ENCODE measurements at places on chromosomes 6 and 20.
A peak's percentile ranks its signal among the peaks of the same experiment; 100 is the strongest.

DNA sequence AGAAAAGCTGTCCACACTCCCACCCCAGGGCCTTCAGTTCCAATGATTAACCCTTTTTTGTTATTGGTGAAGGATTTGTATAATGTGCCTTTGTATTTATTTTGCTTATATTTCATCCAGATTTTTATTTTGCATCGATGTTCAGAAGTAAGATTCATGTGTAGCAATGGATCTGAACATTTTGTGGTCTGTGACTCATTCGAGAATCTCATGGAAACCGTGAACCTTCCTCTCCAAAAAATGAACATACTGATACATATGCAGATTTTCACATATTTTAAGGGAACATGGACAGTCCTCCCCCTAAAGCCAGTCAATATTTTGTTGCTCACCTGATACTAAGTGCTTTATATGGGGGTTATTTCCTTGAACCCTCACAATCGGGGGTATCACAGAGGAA lies 421.8 kb upstream of the SOX4 start:
- DNase-seq: no peak

GRCh38 chr20:46031701-46032254 lies 2.8 kb downstream of the SLC12A5 start:
- no peak for DNase-seq

- DNase-seq: peak; percentile 84
These were observed at the start of gene KIZ for GRCh38 chr20:21125849-21126580. Gene KIZ (plus strand): TSS chr20:21126082. CDS start chr20:21126116, 34 bp downstream.

GRCh38 chr6:112752305-112752704 lies 405.2 kb downstream of the RFPL4B start:
- peak; percentile 65 for DNase-seq

GRCh38 chr6:73174646-73175045 lies 50.6 kb downstream of the KHDC1L start:
- DNase-seq: no peak

GRCh38 chr6:56850626-56851025 lies 104.3 kb upstream of the BEND6 start:
- DNase-seq: no peak

DNA sequence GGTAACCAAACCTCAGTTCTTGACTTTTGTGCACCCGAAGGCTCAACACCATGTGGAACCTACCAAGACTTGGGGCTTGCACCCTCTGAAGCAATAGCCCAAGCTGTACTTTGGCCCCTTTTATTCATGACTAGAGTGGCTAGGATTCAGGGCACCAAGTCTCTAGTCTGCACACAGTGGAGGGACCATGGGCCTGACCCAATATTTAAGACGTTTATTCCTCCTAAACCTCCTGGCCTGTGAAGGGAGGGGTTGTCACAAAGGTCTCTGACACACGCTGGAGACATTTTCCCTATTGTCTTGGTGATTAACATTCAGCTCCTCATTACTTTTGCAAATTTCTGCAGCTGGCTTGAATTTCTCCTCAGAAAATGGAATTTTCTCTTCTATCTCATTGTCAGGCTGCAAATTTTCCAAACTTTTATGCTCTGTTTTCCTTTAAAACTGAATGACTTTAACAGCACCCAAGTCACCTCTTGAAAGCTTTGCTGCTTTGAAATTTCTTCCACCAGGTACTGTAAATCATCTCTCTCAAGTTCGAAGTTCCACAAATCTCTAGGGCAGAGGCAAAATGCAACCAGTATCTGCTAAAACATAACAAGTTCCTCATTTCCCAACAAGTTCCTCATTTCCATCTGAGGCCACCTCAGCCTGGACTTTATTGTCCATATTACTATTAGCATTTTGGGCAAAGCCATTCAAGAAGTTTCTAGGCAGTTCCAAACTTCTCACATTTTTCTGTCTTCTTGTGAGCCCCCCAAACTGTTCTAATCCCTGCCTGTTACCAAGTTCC lies 481.4 kb upstream of the BTBD3 start:
- DNase-seq: peak; percentile 48

- no peak for DNase-seq
These were observed 30.3 kb downstream of the CD83 start for GRCh38 chr6:14147891-14148290.

DNA sequence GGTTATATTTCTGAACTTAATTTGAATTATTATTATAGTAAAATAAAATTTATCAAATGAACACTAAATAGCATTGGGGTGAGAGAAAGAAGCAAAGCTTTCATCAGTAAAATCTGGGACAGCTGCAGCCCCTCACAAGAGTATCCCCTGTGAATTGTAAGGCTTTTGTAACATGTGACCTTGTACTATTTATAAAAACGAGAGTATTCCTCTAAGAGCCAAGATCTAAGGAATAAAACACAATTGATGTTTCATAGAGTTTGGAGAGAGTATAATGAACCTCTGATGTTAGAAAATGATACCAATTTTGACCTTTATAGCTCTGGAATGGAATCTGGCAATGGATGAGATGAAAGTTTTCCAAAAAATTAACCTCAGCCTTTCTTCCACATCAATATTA lies 617.2 kb upstream of the ID4 start:
- DNase-seq: no peak

GRCh38 chr6:126337323-126337722 lies 2.6 kb upstream of the CENPW start:
- peak; percentile 82 for DNase-seq

- no peak for DNase-seq
These were observed 91.4 kb upstream of the AFDN start for GRCh38 chr6:167735084-167735950.

DNA sequence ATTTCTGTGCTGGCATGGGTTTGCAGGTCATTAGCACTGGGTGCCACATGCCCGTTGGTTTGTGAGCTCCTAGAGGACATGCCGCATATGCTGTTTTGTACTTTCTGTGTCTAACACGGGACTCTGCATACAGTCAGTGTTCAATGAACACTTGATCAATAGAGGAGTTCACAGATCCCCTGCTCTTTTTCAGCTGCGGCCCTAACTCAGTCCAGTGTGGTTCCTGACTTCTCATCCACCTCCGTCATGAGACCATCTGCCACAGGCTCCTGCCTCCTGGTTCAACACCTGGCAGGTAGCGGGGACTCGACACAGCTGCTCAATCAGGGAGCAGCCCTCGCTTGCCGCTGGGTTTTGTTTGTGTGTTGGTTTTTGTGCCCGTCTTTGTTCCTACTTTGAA lies 13.8 kb upstream of the BMP7 start:
- DNase-seq: no peak

DNA sequence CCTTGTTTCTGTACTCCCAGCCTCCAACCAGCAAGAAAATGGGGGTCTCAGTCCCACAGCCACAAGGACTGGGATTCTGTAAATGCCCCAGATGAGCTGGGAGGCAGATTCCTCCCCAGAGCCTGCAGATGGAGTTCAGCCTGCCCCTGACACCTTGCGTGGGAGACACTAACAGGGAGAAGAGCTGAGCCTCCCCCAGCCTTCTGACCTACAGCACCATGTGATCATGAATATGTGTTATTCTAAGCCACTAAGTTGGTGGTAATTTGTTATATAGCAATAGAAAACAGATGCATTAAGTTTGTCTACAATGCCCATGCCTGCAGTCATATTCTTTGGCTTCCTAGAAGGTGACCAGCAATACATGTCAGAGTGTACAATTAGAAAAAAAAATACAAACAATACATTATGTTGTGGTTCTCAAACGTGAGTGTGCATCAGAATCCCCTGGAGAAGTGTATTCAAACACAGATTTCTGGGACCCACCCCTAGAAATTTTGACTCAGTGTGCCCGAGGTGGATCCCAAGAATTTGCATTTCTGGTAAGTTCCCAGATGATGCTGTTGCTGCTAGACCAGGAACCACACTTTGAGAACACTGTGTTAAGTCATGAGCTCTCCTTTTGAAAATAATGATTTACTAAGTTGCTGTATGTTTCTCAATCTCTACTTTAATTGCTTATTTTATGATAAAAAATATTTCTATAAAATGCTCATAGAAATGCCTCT lies 39.9 kb downstream of the SLC22A3 start:
- no peak for DNase-seq

- no peak for DNase-seq
These were observed 69.5 kb downstream of the TTLL2 start for GRCh38 chr6:167394339-167394738.

DNA sequence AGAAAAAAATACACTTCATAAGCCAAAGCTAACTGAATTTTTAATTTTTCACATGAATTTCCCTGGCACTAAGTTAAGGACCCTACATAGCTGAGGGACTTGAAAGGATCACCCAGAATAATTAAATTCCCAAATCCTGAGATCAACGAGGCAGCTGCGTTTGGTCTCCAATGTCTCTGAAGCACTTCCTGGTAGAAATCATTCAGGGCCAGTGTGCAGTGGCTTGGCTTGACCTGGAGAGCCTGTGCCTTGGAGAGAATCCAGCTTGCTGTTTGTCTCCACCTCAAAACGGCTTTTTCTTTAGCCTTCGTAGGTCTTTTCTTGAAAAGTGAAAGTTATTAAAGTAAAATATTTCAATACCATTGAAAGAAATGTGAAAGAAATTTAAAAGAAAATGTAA lies 92.4 kb downstream of the SMOC2 start:
- no peak for DNase-seq

GRCh38 chr20:16535277-16535676 lies 38.0 kb downstream of the KIF16B start:
- DNase-seq: peak; percentile 49

GRCh38 chr20:50296450-50297375 lies 106.1 kb downstream of the CEBPB start:
- DNase-seq: no peak

- no peak for DNase-seq
These were observed 78.6 kb upstream of the RBM24 start for GRCh38 chr6:17202526-17202925.

DNA sequence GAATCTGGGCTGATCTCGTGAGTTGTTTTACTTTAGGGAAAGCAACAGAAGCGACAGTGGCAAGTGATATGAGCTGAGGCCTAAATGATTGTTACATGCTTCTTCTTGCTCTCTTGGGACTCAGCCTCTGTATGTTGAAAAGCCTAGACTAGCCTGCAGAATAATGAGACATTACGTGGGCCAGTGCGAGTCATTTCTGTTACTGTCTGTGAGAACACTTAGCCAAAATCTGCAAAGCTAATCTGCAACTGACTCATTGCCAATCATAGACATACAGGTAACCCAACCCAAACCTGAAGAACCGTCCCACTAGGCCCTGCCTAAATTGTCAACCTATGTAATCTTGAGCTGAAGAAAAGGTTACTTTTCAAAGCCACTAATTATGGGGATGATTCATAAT lies 77.4 kb upstream of the F13A1 start:
- no peak for DNase-seq
